ENCODE measurements at places on chromosomes 7 and 10.

GRCh38 chr7:5635461-5636445 lies 145.7 kb downstream of the RNF216 start:
- no peak for DNase-seq

- no peak for DNase-seq
Observed at GRCh38 chr10:74213571-74214162, 62.6 kb downstream of the ADK start.

DNA sequence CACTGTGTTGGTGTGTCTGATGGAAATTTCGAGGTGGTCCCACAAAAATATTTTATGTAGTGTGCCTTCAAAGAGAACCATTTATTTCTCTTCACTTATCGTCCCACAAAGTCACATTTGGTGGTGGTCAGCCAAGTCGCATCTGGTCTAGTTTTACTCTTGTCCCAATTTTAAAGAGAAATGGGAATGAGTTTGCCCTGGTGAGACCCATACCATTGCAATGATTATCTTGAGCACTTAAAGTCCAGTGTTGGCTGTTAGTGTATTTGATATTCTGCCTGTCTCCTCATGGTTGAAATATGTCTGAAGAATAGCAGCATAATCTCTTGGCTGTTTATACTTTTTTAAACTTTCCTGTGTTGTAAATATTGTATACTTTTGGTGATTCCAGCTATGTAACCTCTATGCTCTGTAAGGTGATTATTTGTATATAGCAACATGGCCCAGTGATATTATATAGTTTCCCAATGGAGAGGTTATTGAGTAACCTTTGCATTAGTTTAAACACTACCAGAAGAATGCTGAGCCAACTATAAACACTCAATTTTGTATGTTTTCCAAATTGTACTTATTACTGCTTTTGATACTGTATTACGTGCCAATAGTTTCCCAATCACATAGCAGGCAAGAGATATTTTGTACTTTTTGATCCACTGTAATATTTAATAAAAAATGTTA lies 172.2 kb downstream of the RTKN2 start:
- DNase-seq, result no peak

DNA sequence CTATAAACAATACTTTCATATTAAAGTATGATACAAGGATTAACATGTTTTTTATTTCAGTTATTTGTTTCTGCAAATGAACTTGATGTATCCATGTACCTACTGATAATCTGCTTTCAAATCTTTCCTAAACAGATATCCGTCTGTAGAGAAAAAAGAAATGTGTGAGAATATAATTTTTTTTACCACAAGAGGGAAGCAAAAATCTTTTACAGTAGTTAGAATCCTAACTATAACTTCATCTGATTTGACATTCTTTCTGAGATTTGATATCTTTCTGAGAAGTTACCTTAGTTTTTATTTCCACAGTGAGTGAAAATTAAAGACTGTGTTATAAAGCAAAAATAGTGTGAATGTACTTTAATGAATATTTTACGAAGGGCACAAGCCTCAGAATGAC lies 203.9 kb upstream of the PCLO start:
- no peak for DNase-seq

DNA sequence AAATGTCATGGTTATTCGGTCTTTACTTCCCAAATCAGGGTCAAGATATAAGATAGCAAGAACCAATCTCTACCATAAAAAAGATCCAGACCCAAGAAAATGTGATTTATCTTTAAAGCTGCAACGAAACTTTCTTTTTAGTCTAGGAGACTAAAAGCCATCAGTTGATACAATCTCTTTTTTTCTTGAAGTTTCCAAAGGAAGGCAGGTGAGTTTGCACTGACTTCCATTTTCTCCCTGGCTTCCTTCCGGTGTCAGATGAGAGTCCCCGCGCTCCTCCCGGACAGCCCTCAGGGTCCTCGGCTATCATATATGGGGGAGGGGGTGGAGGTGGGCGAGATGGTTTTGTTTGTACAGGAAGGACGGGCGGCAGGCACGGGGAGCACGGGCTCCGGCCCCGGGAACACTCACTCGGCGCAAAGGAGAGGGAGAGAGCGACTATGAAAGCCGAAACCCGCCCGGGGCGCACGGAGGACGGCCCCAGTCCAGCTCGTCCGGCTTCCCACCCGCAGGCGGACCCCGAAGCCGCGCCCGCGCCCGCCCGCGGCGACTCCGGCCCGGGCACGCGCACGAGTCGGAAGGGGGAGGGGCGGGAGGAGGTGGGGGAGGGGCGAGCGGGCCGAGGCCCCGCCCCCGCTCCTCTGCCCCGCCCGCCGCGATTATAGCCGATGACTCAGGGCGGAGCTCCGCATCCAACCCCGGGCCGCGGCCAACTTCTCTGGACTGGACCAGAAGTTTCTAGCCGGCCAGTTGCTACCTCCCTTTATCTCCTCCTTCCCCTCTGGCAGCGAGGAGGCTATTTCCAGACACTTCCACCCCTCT lies at the start of gene BAG3:
Gene BAG3, plus strand, starts transcription at position 689 of the 822 bp plus-strand sequence. CDS start 296 bp downstream, outside the sequence.
- peak; percentile 68 for DNase-seq

DNA sequence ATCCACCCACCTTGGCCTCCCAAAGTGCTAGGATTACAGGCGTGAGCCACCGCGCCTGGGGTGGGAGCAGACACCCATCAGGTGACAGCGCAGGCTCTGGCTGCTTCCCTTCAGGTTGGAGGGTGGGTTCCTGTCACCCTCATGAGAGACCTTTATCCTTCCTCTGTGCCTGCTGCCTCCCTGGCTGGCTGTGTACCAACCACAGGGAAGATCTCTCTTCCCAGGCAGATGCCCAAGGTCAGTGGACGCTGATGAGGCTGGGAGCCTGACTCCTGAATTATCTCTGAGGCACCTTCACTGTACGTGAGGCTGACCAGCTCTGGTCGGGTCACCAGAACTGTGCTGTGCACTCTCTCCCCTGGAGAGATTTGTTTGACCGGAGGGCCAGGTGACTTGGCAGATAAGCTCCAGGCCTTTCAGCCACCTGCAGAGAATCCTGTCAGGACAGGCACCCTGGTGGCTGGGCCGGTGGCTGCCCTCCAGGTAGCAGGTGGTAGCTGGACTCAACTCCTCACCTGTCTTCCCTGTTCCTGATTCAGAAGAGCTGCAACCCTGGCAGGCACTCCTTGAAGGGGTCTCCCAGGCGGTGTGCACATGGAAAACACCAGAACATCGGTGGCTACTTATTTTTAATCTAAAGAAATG lies 251.9 kb downstream of the GLRX3 start:
- no peak for DNase-seq

- no peak for DNase-seq
Observed at GRCh38 chr10:77907900-77908717, 18.4 kb downstream of the DLG5 start.

Measured in stimulated activated CD8-positive, alpha-beta memory T cell treated with anti-CD3 and anti-CD28 coated beads, Interleukin-2, amount 100 ng/mL, for 1 hour (primary cell).